Activated T-helper 1 cell treated with anti-CD3 and anti-CD28 coated beads, Interleukin-12 subunit alpha, Interleukin-12 subunit beta, Interleukin-2, Interleukin-4 antibody, amounts not matched to agents 30 ng/mL and 10 ng/mL and 1 ng/mL, durations not matched to agents 14 hours and 24 hours and 36 hours (primary cell): ENCODE measurements at places on chromosomes 6 and 20.
A peak's percentile ranks its signal among the peaks of the same experiment; 100 is the strongest.

- H3K4me1 ChIP-seq: no peaks in the 10 kb centered on the region
- DNase-seq: no peak
- H3K4me3 ChIP-seq: no peak overlapping the region
- H3K27me3 ChIP-seq: no peaks in the 10 kb centered on the region
Measured at GRCh38 chr6:85792254-85792653, 149.6 kb upstream of the SYNCRIP start.

DNA sequence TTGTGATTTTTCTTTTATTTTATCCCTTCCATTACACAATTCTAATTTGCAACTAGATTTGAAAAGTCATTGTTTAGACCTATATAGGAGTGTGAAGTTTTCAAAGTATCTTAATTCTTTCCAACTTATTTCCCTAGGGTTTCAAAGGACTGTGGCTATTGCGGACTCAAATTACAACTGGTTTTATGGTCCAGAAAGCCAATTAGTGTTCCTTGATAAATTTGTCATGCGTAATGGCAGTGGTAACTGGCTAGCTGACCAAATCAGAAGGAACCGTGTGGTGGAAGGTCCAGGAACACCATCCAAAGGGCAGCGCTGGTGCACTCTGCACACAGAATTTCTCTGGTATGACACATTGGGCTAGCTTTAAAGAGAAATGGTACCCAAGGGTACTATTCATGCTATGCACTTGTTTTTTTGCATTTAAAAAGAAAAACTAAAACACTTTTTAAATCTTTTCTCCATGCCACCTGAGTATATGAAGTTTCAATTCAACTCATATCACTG is 27.9 kb upstream of the CALHM6 start:
- H3K4me3 ChIP-seq: no peak overlapping the region
- DNase-seq: no peak
- no peaks in the 10 kb centered on the region for H3K36me3 ChIP-seq
- peaks cover 10% of the 10 kb centered on the region for H3K27me3 ChIP-seq
- no peak overlapping the region for H3K27ac ChIP-seq

GRCh38 chr6:47247227-47247797 is 62.4 kb downstream of the TNFRSF21 start:
- peaks cover 1% of the 10 kb centered on the region for H3K27me3 ChIP-seq
- H3K36me3 ChIP-seq: no peaks in the 10 kb centered on the region
- H3K27ac ChIP-seq: no peak overlapping the region
- no peak for DNase-seq
- no peak overlapping the region for H3K4me3 ChIP-seq

- peaks cover 4% of the 10 kb centered on the region for H3K4me1 ChIP-seq
- H3K4me3 ChIP-seq: no peak overlapping the region
- DNase-seq: no peak
- no peak overlapping the region for H3K27ac ChIP-seq
- peaks cover 9% of the 10 kb centered on the region for H3K36me3 ChIP-seq
- no peaks in the 10 kb centered on the region for H3K27me3 ChIP-seq
Measured at GRCh38 chr6:34616227-34616585, 60.1 kb upstream of the SPDEF start.

- DNase-seq: no peak
- no peaks in the 10 kb centered on the region for H3K27me3 ChIP-seq
- no peak overlapping the region for H3K27ac ChIP-seq
- H3K4me3 ChIP-seq: no peak overlapping the region
- no peaks in the 10 kb centered on the region for H3K4me1 ChIP-seq
- no peaks in the 10 kb centered on the region for H3K36me3 ChIP-seq
Measured at GRCh38 chr6:115091461-115091860, 748.6 kb upstream of the HS3ST5 start.

GRCh38 chr20:57403216-57403615 is 12.0 kb downstream of the RBM38 start:
- no peak overlapping the region for H3K4me3 ChIP-seq
- H3K27me3 ChIP-seq: no peaks in the 10 kb centered on the region
- H3K36me3 ChIP-seq: peaks cover 38% of the 10 kb centered on the region
- H3K27ac ChIP-seq: no peak overlapping the region

DNA sequence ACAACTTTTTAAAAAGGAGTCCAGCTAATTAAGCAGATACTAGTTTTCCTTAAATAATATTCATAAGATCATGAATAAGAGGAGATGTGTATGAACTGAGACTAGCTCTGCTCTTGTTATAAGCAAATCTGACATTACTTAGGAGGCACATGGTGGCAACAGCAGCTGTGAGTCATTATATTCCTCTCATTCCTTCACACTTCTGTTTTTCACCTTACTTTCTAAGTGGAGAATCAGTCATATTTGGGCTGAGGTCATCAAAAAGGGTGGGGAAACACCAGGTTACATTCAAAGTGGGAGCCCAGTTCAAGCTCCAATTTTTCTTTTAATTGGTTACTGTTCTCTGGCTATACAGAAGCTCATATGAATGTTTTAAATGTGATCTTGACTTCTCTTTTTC is 6.0 kb upstream of the RIPPLY2 start:
- H3K4me3 ChIP-seq: no peak overlapping the region
- DNase-seq: no peak
- H3K27ac ChIP-seq: peak overlapping the region; percentile 65
- H3K36me3 ChIP-seq: no peaks in the 10 kb centered on the region
- peaks cover 18% of the 10 kb centered on the region for H3K27me3 ChIP-seq

GRCh38 chr6:133886104-133886775 is 2.7 kb upstream of the TCF21 start:
- H3K36me3 ChIP-seq: no peaks in the 10 kb centered on the region
- peaks cover 17% of the 10 kb centered on the region for H3K4me1 ChIP-seq
- no peak overlapping the region for H3K27ac ChIP-seq
- H3K4me3 ChIP-seq: no peak overlapping the region
